ENCODE measurements at places on chromosomes 3 and 15.

GRCh38 chr15:33910741-33911140, 57.6 kb upstream of the CHRM5 start:
- DNase-seq = no peak

- peak; percentile 51 for DNase-seq
Measured at GRCh38 chr15:52180196-52180835, 10.9 kb downstream of the GNB5 start.

DNA sequence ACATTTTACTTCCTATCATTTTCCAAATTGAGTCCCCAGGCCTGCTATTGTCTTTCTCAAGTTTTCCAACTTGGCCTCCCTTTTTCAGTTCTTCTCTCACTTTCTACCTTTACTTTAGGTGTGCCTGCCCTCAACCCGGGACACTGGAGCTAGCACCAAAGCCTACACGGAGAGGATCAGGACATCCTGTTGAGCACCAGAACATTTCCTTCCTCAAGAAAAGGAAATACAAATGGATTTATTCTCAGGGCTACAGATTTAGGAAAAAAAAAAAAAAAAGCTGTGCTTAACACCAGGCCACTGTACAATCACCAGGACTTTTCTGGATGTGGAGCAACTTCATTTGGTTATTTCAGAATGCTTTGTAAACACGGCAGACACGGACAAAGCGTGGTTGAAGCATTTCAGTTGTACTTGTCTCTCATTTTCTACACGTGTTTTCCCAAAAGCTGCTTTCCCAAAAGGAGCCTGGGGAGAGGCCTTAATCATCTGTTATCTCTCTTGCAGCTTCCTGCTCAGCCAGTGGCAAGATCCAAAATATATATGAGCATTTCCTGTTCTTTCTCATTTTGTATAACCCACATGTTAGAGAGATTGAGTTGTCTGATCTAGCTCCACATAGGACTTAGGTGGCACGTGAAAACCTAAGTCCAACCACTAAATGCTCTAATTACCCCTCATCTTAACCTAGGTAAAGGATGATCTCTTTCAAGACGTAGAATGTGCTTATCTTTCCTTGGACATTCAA, 15.5 kb upstream of the ATP1B3 start:
- DNase-seq = no peak

DNA sequence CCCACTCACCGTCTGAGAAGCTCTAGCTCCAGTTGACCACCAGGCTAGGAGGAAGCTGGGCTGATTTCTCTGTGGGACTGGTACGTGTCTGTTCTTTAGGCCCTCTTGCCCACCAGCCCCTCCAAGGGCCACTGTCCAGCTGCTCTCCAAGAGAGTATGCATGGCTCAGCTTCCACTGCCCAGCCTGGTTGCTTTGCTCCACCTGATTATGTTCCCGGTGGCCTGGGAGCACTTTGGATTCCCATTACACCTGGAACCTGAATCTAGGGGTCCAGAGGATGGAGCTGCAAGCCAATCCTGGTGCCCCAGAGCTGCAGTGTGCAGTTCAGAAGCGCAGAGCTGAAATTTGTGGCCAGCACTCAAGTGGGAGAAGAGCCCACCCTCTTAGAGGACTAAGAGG, 402.1 kb upstream of the CNTN6 start:
- DNase-seq = no peak

- DNase-seq = no peak
Measured at GRCh38 chr3:63921741-63922482, 9.7 kb upstream of the SCAANT1 start.

DNA sequence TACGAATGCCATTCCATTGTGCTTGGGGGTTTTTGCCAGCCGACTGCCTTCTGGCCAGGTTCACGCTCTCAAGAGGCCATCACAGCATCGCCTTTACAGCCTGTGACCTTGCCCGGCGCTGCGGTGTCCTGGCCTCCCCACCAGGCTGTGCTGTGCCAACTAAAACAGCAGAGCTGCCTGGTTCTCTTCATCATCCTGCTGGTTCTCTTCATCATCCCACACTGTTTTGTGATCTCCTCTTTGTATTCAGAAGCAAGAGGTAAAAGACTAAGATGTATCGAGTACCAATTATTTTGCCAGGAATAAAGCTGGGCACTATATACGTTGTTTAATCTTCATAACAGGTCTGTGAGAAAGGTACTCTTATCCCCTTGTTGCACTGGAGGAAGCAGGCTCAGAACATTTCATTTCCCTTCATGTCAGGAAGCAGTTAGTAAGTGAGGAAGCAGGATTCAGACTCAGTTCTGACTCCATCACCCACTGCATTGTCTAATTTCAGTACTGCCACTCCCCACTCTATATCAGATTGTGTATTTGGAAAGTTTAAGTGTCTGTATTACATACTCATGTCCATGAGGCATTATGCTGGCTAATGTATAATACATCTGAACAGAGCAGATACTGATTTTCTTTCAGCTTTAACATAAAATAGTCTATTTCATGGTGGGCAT, 92.7 kb downstream of the LRRC28 start:
- peak; percentile 45 for DNase-seq

DNA sequence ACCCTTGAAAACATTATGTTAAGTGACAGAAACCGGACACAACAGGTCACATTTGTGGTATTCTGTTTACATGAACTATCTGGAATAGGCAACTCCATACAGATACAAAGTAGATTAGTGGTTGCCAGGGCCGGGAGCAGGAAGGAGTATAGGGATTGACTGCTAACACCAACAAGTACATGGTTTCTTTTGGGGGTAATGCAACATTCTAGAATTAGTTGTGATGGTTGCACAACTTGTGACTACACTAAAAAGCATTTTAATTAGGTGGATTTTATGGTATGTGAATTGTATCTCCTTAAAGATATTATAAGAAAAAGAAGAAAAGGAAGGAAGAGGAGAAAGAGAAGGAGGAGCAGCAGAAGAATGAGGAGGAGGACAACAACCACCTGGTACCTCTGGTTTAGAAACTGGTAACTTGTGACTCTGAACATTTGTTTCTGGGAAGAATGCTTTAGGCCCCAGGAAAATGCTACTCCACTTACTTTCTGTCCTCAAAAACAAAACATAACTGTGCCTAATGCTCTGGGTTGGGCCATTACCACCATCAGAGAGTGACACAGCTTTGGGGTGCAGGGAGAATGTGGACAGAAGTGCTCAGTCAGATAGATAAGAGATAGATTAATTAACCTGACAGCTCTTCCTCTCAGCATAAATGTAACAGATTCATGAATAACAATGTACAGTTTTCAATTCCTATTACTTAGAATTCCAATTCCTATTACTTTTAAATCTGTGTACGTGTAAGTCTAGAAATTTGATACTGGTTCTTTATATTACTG, 20.3 kb downstream of the SETMAR start:
- DNase-seq = no peak

DNA sequence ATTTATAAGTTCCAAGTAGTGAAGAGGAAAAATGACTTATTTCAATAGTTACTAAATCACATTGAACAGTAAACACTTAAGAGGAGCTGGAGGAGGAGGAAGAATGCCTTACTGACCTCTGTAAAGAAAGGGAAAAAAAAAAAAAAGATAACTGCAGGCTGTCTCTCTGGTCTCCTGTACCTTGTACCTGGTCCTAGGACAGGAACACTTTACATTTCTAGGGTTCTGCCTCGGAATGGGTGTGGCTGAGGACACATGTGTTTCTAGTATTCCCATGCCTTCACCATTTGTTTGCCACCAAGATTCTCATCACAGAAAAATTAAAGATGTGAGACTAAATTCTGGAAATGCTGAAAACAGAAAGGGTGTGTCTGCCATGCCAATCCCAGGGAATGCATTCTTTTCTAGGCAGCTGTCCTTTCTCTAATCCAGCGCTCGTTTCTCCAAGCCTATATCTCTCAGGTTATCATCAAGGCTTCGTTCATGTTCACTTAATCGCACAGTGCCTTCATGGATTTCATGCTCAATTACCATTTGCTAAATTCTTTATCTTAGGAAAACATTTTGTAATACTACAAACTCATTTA, 1208.3 kb downstream of the OTOL1 start:
- no peak for DNase-seq

DNA sequence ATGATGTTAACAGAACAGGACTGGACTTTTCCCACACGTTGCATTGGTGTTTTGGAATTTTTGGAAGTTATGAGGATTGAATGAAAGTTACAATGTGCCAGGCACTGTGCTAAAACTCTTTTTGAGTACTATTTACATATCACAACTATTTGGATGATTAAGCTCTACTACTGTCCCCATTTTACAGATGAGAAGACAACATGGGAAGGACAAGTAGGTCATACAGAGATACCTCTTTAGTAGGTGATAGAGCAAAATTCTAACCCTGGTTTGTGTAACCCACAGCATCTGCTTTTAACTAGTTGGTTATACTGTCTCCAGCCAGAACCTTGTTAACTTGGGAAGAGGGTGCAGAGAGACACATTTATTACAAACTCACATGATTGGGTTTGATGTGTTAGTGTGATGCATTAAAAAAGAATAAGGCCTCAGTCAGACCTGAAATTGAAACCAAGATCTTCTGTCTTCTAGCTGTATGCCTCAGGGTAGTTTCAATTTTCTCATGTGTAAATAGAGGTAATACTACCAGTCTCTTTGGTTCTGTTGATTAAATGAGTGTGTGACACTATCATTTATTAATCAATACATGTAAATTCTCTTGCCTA, 1.4 kb downstream of the NDUFB4 start:
- no peak for DNase-seq

- no peak for DNase-seq
Measured at GRCh38 chr3:128620268-128620691, 30.3 kb downstream of the RPN1 start.

DNA sequence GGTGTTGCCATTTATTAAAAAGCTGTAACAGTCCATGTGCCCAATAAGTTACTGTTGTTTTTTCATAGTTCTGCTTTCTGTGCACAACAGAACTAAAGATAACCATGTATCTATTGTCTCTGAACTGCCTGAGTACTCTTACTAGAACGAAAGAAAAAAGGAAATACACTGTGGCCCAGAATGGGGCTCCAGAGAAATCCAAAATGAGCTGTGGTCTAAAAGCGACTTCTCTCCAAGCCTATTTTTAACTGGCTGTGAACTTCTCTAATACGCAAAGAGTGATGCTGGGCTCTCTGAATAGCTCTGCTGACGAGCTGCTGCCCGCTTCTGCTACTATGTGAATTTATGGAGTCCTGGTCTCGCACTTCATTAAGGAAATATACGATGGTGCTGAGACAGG, 56.2 kb upstream of the LPP start:
- DNase-seq = no peak

- DNase-seq = no peak
Measured at GRCh38 chr15:41256577-41257038, 25.5 kb downstream of the CHP1 start.

DNA sequence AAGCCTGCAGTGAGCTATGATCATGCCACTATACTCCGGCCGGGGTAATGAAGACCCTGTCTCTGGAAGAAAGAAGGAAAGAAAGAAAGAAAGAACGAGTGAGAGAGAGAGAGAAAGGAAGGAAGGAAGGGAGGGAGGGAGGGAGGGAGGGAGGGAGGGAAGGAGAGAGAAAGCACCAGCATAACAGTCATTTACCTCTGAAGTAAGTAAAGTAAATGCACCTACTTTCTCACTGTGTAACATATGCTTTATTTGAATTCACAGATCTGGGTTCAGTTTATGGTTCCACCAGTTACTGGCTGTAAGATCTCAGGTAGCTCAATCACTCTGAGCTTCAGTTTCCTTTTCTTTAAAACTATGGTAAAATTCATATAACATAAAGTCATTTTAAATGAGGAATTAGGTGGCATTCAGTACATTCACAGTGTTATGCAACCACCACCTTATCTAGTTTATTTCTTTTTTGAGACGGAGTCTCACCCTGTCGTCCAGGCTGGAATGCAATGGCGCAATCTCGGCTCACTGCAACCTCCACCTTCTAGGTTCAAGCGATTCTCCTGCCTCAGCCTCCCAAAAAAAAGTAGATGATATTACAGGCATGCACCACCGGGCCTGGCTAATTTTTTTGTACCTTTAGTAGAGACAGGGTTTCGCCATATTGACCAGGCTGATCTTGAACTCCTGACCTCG, 16.1 kb upstream of the RAD54L2 start:
- DNase-seq = no peak

GRCh38 chr15:89828281-89829145, 13.9 kb upstream of the ANPEP start:
- no peak for DNase-seq

DNA sequence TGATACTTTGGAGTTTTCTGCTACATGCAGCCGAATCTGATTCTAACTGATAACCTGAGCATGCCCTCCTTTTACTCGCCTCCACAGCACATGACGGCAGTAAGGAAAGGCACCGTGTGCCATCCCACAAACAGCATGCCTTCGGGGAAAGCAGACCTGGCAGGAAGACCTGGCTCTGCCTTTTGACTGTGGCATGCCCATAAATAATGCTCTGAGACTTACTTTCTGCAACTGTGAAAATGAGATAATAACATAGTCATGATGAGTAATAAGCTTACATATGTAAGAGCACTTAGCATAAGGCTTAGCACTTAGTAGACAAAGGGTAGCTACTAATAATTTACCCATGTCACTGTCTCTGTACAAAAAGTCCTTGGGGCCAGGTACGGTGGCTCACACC, 32.9 kb downstream of the MTHFS start:
- no peak for DNase-seq

DNA sequence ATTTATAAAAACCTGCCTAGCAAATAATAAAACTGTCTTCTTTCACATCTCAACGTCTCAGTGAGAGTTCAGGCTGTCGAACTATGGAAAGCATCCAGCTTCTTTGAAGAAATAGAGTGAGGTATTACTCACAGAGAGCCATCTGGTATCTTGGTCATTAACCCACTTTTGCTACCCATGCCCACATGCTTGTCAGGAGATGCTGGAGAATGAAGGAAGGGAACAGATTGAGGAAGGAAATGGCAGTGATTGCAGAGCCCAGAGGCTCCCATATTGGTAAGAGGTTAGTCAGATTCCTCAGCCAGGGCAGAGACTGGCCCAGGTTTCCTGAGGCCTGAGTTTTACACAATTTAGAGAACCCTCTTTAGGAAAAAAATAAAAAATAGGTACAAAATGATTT, 119.1 kb downstream of the B3GALNT1 start:
- DNase-seq = no peak

- DNase-seq = peak; percentile 34
Measured at GRCh38 chr3:4976109-4976508, 3.1 kb upstream of the BHLHE40 start.

- no peak for DNase-seq
Measured at GRCh38 chr3:5298453-5298852, 110.9 kb downstream of the EDEM1 start.

- no peak for DNase-seq
Measured at GRCh38 chr3:37531066-37531720, 330.5 kb upstream of the CTDSPL start.

All from T-cell (primary cell).